ENCODE measurements at places on chromosomes 6 and 20.

DNA sequence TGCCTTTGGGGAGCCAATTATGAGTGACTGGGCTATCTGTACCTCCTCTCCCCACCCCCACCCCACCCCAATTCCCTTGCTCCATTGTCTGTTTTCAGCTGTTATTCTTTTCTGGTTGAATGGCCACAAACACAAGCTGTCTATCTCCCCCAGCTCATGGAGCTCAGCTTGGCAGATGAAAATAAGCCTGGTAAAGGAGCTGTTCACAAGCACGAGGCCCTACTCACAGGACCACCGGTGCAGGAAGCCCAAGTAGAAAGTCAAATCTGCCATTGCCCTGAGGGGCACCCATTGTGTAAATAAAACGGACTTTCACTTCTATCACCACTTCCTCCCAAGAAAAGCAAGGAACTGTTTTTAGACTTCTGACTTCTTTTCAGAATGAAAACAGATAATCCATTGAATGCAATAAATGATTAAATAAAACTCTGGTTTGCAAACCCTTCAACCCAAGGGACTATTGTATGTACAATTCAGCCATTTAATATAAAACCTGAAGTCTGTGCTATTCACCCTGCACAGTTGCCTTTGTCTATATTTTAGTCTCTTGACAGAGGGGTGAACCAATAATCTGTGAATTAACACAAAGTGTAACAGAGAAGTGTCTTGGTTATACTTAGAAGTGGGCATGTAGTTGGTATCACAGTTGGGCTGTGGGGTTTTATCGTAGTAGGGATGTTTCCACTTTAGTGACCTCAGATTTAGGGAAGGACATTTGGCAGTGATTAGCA is 27.7 kb downstream of the RIPOR2 start:
- no peak for DNase-seq

- DNase-seq, result no peak
Measured at GRCh38 chr6:92700411-92700810, 718.9 kb downstream of the EPHA7 start.

DNA sequence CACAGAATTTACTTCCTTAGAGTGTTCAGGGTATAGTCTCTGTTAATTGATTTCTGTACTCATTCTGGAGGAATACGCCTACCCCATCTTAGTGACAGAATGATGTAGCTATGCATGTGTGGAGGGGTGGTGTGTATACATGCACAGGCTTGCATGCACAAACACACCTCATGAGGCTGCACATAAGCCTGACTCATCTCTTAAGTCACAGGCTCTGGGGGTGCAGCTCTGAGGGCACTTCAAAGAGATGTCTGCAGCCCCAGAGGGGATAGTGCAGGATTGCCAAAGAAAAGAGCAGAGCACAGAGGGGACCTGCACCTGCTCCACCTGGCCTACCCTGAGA is 24.6 kb downstream of the TBX18 start:
- no peak for DNase-seq

- DNase-seq, result no peak
Measured at GRCh38 chr6:107466062-107466461, 6.7 kb upstream of the PDSS2 start.

DNA sequence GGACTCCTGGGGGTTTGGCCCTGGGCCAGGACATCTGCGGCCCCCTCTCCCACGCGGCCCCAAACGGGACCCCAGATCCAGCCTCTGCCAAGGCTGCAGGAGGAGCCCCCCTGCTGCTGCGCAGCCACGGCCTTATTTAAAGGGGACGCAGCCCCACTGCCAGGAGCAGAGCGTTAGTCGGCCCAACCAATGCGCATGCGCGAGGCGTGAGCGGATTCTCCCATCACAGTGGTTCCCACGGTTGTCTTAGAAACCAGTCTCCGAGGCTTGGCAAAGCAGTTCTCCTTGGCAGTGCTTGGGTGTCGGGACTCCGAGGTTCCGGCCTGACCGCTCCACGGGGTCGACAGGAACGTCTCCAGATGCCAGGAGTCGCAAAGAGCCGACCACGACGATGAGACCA is 288.3 kb upstream of the ZNF337 start:
- peak; percentile 49 for DNase-seq

DNA sequence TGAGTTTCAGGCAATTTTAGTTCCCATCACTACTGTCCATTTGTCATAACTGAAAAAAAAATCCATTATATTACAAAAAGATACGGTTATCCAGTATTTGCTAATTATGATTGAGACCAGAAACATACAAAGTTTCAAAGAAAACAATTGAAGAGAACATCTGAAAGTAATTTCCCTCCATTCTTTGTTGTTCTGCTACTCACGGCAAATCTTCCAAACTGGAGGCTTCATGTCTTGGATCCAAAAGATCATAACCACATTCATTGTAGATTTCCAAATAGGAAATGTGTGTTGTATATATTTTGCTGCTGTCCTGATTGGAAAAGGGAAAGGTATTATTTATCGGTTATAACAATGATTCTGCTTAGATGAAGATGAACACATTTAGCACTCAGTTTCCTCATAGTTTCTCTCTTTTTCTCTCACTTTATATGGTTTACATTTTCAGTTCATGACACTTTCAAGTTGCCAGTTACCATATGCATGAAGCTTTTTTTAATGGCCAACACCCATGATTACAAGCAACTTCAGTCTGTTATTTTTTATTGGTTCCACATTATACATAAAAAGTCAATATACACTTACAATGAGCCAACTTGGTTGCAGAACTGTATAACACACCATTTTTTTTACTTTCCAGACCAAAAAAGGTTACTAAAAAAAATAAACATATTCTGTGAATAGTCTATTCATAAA is 90.4 kb downstream of the KIF6 start:
- no peak for DNase-seq

GRCh38 chr6:42142118-42142835 is at the start of gene C6orf132:
Gene C6orf132 (minus strand): TSS chr6:42142620. CDS start chr6:42142444, 176 bp downstream.
- no peak for DNase-seq

All from CD4-positive, alpha-beta T cell treated with Interleukin-21 for 1 hour (primary cell).